ENCODE measurements at places on chromosomes 7 and 10.

GRCh38 chr7:24733414-24734060, 23.7 kb downstream of the GSDME start:
- no peak for DNase-seq

- no peak for DNase-seq
These were observed 357.4 kb downstream of the PLXNA4 start for GRCh38 chr7:132218876-132219275.

- DNase-seq: no peak
These were observed 881 bp upstream of the SSBP1 start for GRCh38 chr7:141737118-141737835.

DNA sequence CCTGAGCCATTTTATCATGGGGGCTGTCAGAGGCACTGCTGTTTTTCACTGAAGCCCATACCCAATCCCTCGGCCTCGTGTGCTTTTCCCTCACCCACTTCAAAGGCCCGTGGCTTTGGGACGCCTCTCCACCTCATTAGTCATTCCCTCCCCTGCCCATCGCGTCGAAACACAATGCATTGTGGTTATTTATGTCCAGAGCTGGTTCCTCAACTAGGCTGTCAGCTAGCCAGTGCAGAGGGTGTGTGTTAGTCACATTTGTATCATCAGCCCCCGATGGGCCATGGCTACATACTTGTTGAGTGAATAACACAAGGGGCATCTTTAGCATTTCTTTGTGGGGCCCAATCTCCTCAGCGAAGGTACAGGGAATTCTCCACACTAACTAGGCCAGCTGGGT, 3.8 kb upstream of the CRCP start:
- DNase-seq: no peak

- no peak for DNase-seq
These were observed 1.4 kb downstream of the UTF1 start for GRCh38 chr10:133231244-133231945.

GRCh38 chr7:42953994-42954393, 21.8 kb downstream of the MRPL32 start:
- no peak for DNase-seq

DNA sequence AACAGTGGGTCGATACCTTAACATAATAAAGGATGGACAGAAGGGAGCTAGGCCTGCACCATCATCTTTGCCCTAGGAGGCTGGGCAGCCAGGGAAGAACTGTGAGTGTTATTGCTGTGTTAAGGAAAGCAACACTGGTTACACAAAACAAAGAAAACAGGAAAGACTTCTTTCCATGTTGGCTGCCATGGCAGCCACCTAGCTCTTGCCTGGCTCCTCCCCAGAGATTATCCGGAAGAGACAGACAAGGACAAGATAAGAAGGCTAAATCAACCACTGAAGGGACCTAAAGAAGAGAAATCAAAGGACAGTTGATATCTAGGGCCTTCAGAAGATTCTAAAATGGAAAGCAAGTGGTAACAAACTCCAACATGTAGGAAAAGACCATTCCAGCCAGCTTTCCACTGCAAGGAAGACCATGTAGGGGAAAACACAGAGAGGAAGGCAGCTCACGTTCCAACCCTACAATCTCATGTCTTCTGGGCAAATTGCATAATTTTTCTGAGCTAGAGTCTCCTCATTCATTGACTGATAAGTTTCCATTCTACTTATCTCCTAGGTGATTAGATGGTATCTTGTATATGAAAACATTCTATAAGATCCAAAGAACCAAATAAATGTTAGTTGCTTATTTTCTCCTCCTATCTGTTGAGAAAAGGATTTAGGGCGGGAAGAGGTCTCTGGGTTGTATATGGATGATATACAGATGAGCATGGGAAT, 51.2 kb downstream of the SP8 start:
- DNase-seq: no peak

DNA sequence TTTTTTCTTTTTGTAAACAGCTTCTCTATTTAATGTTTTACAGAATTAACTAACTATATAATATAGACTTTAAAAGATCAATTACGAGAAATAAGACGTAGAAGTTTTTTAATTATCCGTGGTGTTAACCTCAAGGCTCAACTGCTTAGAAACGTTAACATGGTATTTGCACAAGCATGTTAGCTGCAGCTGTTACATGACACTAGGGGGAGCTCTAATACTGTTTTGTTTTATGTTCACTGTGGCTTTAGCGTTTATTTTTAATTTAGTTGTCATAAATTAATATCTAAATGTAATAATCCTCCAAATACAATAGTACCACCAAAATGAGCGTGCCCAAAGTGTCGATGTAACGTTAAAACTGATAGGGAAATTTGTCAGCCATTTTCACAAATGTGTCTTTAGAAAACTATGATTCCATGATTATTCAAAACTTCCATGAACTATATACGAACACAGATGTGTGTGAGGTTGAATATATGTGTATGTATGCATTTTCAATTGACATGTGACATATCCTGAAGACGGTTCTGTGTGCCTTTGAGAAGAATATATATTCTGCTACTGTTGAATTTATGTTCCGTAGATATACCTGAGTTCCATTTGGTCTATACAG, 828.8 kb upstream of the MBL2 start:
- DNase-seq: no peak

DNA sequence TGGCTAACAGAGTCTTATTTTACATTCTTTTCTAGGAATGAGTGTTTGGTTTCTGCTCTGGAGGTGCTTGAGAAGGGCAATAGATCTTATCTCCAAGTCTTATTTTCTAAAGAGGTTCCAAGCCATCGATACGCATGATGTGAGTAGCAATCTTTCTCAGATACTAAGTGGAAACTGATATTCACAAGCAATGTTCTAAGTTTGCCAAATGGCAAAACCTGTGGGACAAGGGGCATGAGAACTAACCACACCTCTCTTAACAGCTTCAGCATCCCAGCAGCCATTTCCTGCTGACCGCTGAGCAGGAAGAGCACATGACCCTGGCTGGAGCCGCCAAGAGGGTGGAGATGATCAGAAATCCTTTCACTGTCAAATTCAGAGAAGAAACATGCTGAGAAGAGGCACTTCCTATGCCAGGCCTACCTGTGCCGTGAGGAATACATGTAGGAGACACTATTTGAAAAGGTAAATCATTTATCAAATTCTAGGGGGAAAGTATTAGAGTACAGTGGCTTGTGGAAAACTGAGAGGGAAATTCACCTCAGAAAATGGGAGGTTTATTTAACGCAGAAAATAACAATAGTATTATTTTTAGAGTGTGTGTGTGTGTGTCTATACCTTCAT, 35.2 kb downstream of the CCDC71L start:
- no peak for DNase-seq

- DNase-seq: no peak
These were observed 3.3 kb downstream of the IMMP2L start for GRCh38 chr7:111558991-111559390.

DNA sequence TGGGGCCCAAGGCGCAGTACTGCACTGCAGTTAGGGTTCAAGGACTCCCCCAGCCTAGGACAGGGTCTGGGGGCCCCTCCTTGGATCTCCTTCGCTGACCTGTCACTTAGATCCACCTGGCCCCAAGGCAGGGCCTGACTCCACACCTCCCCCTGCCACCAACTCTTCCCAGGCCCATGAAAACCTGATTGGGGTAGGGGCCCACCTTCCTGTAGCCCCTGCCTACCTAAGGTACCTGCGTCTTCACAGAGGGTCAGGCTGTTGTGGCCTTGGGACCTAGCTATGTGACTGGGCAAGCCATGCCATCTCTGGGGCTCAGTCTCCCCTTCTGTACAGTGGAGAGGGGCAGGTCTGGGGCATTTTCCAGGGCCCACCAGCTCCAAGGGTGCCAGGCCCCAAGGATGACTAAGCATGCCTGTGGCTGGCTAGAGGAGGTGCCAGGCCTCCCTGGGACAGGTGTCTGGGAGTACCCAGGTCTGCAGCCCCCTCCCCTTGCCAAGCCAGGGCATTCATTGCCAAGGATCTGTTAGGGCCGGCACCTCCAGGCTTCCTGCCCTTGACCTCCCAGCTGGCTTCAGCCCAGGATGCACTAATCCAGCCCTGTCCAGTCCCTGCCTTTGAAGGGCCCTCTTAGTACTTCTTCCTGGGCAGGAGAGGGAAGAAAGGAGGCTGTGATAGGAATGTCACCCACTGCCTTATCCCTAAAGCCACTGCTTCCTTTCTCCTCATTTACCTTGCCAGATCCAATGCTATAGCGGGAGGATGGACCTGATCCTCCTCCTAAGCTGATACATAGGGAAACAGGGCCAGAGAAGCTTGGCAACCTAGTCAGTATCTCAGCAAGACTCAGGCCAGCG, 1.3 kb downstream of the LIMK1 start:
- no peak for DNase-seq

DNA sequence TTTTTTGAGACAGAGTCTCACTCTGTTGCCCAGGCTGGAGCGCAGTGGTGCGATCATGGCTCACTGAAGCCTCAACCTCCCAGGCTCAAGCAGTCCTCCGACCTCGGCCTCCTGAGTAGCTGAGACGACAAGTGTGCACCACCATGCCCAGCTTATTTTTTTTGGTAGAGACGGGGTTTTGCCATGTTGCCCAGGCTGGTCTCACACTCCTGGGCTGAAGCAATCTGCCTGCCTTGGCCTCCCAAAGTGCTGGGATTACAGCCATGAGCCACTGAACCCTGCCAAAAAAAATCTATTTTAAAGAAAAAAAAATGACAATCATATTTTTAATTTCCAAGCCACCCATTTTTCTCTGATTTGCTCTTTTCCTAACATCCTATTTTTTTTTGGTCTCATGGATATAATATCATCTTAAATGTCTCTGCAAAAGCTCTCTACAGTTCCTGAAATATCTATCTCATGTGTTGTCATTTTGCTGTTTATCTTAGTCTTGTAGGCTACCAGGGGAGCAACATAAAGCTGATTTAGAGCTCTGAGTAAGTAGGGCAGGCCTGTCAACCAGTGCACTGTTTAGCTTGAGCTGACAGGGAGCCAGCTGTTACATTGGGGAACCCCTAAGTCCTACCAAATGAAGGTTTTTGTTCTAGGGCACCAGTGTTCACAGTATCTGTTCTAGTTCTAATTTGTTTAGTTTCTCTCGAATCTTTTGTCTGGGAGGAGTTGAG, 29.9 kb upstream of the HBP1 start:
- no peak for DNase-seq

- DNase-seq: no peak
These were observed 150.8 kb downstream of the PFKFB3 start for GRCh38 chr10:6353526-6353925.
